ENCODE measurements at places on chromosomes 7 and 10.

GRCh38 chr10:81101062-81101461 is 563.4 kb downstream of the SH2D4B start:
- DNase-seq = no peak

- DNase-seq = peak; percentile 22
Observed at GRCh38 chr10:54402576-54402975, 398.5 kb downstream of the PCDH15 start.

DNA sequence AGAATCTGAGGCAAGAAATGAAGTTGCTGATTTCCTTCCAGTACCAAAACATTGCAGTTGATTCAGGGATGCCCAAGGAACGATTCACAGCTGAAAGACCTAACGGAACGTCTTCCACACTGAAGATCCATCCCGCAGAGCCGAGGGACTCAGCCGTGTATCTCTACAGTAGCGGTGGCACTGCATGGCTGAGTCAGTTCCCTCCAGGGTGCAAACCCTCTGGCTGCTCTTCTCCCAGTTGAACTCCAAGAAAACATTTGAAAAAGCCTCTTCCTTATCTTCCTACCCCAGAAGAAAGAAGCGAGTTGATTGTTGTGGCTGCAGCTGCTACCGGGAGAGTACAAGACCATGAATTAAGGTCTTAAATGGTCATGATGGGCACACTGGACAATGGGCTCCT is 147.1 kb upstream of the PRSS1 start:
- DNase-seq = no peak

GRCh38 chr7:47045207-47046051 is 536.5 kb downstream of the TNS3 start:
- no peak for DNase-seq

DNA sequence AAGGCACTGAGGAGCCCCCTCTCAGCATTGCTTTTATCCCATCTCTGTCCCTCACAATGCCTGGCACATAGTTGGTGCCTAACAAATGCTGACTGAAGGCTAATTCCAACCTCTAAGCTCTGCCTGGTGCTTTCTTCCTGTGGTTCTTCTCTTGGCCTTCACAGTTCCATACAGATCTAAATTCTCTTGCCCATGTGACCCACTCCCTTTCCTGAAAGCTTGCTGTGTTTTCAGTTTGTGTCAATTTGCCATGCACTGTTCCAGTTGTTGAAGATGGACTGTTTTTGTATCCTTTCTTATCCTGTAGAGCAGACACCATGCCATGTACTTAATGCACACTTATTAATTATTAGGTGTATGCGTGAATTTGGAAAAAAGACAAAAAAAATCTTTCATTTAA is 9.2 kb downstream of the TBXAS1 start:
- no peak for DNase-seq

DNA sequence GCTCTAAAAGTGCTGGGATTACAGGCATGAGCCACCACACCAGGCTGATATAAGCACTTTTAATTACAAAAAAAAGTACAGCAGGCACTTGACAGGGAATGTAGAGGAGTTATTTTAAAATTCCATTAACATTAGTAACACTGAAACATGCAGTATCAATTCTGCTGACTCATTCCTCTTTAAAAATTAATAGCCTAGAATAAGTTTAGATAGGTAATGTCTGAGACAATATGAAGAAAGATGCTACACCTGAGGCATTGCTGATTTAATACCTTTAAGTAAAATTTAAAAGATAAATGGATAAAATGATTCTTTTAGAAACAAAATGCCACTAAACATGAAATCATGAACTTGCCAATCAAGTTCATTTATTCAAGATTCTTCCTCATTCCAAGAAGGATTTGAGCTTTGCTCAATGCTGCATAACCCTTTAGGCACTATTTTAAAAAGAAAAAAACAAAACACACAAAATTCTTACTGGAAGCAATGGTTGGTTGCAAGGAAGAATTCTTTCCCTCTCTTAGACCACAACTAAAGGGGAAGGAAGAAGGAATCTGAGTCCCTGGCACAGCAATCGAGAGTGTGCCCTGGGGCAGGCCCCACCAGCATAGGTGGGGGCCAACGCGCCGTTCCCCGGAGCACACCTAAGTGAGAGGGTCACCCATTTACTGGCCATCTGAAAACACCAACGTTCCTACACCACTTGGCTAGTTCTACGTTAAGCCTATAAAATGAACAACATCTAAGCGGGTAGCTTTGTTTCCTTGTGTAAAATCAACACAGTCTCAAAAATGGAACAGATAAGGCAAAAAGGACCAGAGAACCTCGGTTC is 26.6 kb downstream of the ESYT2 start:
- DNase-seq = no peak

GRCh38 chr7:89072081-89072480 is 276.5 kb upstream of the TEX47 start:
- DNase-seq = no peak

All from renal pelvis (tissue), 12 donors.